Glutamatergic neuron (in vitro differentiated cells): ENCODE measurements at places on chromosomes 11 and 22.

DNA sequence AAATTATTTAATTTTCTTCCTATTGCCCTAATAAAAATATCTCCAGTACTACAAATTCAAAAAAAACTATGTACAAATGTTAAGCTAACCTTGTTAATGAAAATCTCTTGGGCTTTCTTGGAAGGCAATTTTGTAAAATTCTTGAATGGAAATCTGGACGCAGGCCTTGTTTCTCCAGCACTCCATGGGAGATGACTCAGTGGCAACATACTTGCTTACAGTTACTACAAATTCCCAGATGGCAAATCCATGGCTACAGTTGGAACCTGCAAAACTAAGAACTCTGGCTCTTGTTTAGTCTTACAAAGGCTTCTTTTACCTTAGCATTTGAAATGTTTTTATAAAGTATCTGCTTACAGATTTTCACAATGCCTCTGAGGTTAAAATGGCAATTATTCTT lies 725.2 kb downstream of the DLG2 start:
- DNase-seq, result no peak

DNA sequence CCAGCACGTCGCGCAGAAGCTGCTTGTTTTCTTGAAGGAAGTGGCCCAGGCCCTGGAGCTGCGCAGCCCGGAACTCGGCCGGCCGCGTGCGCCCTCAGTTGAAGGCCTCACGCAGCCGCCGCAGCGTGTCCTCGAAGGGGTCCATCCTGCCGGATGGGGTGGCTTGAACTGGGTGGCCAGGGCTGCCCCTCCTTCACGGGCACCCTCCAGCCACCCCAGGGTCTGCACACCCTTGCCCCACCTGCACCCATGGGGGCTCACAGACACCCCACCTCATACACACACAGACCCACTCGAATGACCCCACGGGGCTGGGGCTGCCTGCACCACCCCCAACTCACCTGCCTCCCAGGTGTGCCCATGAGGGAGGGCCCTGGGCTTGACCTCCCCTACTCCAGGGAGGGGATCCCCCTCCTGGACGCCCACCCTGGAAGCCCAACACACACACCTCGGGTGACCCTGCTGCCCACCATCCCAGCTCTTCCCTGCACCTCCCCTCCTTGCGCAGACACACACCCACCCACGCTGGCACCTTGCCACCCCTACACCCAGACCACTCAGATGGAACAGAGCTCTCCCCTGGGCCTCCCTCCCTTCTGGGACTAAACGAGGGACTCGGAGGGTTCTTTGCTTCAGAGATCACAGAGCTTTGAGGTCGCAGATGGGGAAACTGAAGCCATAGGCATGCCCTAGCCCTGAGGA lies 6.8 kb downstream of the ALDH3B2 start:
- DNase-seq, result no peak

- DNase-seq, result peak; percentile 58
These were observed 953 bp upstream of the PACS1 start for GRCh38 chr11:66068923-66069714.

DNA sequence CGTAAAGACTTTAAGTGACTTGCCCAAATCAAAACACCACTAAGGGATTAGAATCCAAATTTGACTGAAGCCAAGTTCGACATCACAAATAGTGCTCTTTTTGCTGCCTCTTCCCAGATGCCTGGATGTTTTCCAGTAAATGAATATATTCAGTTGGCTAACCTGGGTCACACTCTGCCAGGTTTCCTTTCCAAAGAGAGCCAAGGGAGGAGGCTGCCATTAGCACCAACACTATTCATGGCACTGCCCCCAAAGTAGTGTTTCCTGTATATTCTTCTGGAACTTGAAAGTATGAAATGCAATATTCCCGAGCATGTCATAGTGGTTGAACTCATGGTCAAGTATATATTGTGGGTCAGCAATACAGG lies 219.3 kb upstream of the UBASH3B start:
- no peak for DNase-seq

DNA sequence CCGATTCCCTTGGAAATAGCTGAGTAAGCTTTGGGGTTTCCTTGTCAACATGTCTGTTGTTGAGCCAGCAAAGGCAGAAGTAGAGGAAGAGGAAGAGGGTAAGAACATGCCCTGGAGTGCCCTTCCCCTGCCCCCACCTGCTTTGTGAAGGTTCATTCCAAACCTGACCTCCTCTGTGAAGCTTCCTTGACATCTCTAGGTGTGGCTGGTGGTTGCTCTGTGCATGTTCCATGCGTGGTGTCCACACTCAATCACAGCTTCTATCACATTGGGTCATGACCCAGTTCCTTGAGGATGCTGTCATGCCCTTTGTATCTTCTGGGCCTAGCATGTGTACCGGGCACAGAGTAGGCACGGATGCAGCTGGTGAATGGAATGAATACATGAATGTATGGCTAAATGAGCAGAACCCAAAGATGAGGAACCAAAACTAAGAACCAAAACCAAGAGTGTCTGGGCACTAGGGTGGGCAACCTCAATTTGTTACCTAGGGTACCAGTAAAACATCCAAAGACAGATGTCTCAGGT lies 23.7 kb upstream of the FXYD6 start:
- no peak for DNase-seq

- DNase-seq, result no peak
These were observed 50.3 kb downstream of the TEAD1 start for GRCh38 chr11:12724301-12725054.

- DNase-seq, result no peak
These were observed 10.4 kb downstream of the ASCL2 start for GRCh38 chr11:2259897-2260451.

DNA sequence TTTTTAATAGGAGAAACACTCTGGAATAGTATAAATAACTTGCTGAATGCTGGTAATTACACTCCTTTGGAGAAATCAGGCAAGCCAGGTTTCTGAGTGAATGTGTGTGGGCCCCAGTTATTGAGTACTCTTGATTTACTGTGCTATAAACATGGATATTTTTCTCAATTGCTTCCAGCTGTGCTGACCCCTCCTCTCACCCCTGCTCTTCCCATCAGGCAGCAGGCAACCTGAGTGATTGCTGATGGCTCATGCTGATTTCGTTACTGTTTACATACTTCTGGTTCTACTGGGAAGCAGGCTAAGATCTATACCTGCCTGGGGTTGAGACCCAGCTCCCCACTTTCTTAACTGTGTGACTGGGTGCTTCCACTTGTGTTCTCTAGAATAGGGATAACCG lies 68.5 kb downstream of the DHCR7 start:
- no peak for DNase-seq

DNA sequence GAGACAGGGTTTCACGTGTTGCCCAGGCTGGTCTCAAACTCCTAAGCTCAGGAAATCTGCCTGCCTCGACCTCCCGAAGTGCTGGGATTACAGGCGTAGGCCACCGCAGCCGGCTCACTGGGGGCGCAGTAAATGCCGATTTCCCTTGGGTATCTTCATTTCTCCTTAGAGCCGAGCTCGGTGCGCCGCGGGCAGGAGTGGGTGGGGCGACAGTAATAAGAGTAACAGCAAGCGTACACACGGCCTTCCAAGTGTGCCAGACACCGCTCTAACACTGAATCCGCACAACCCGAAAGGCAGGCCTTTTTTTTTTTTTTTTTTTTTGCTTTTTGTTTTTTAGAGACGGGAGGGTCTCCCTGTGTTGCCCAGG lies 500 bp upstream of the ADSL start:
- DNase-seq, result peak; percentile 54

DNA sequence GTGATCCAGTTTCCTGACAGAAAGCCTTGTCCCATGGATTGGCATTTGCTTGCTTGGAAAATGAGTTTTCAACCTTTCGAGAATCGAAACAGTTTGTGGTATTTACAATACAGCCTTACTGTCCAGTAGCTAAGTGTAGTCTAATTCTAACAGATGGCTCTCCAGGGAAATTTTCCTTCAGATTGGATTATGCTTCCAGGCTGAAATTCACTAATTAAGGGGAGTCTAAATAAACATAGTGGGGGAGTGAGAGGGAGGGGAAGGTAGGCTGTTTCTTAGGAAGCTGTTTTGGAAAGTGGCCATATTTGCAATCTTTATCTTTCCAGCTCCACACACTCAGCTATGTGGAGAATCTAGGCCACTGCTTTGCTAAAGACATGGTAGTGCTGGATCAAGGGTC lies 81.3 kb downstream of the SYT9 start:
- DNase-seq, result no peak

- no peak for DNase-seq
These were observed 90.7 kb downstream of the SNX19 start for GRCh38 chr11:130825561-130825960.
